ENCODE measurements at places on chromosomes 6 and 20.

DNA sequence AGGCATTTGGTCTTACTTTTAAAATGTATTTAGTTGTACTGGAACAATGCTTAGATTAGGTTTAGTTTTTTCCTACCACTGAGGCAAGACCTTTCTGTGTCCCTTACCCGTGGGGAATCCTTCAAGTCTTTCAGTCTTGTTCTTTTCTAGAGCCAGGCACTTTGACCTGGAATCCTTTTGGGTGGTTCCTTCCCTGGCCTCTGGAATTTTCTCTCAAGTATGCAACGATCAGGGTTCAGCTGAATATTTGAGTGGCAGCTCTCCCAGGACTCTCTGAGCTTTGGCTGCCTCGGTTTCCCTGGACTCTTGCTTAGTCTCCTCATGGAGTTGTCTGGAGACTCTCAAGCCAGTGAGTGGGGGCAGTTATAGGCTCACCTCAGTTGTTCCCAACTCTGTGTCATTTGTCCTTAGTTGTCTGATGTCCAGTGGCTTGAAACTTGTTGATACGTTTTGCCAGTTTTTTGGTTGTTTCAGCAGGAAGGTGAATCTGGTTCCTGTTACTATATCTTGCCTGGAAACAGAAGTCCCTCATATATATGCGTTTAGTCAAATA, 118.1 kb downstream of the QKI start:
- no peak for DNase-seq

DNA sequence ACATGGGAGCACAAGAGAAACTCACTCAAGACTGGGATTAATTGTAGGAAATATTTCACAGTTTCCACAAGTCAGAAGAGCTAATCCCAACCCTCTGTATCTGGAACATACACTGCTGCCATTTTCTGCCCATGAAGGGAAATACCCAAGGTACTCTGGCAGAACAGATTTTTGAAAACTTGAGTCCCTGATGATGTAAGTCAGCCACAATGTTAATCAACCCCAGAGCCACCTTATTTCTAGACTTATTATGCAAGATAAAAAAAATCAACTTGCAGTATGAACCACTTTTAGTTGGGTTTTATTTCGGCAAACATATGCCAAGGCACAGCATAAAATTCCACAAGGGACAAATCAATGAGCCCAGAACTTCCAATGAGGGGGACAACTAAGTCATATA, 141.5 kb downstream of the LY86 start:
- no peak for DNase-seq

DNA sequence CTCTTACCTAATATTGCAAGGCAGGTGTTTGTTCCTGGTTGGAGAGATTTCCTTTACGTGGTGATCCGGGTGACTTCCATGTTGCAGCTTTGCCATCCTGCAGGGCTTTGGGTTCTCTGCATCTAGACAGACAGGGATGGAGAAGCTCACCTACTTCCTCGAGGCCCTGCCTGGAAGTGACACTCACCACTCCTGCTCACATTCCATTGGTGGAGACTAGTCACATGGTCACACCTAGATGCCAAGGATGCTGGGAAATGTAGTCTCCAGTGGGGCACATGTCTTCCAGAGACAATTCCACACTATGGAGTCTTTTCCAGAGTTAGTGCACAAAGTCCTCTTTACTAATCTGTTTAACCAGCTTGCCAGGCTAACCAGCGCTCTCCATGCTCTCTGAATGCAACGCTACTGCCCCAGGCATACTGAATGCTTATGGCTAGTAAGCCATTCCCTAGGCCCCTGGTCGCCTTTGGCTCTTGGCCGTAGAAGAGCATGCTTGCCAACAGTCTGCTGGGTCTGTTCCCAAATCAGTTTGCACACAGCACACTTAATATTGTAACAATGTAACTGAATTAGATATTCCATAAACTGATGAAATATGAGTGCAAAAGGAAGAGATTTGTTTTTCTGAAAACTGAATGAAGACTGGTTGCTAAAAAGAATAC, 6.7 kb upstream of the KCNK15 start:
- no peak for DNase-seq

- no peak for DNase-seq
Measured at GRCh38 chr6:112831022-112831421, 483.9 kb downstream of the RFPL4B start.

GRCh38 chr6:37819802-37820717, 533 bp downstream of the ZFAND3 start:
- DNase-seq = peak; percentile 62

DNA sequence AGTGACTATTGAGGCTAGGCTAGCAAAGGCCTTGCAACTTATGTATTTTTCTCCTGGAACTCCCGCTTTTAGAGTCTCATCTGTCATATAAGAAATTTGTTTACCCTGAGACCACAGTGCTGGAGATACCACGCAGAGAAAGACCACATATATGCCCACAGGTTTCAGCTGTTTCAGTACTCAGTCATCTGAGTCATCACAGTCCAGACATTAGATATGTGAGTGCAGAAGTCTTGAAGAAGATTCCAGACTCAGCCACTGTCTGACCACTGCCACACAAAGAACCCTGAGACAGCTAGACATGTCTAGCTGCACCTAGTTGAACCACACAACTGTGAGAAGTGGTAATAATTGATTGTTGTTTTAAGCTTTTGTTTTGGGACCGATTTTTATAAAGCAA, 648.3 kb downstream of the EPM2A start:
- no peak for DNase-seq

DNA sequence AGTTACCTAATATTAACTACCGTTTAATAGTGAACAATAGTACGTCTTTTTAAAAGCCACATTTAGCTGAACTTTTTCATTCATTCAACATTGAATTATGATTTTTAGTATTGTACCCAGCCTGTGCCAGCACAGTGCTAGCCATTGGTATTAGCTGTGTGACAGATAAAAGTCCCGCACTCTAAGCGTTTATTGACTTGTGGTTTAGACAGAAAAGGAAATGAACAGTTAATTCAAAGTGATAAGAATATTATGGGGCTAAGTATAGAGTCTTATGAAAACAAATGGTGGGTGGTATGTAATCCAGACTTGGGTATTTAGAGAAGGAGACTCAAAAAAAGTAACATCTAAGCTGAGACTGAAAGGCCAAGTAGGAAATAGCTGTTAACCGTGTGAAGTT, 202.3 kb downstream of the RPS12 start:
- DNase-seq = no peak

DNA sequence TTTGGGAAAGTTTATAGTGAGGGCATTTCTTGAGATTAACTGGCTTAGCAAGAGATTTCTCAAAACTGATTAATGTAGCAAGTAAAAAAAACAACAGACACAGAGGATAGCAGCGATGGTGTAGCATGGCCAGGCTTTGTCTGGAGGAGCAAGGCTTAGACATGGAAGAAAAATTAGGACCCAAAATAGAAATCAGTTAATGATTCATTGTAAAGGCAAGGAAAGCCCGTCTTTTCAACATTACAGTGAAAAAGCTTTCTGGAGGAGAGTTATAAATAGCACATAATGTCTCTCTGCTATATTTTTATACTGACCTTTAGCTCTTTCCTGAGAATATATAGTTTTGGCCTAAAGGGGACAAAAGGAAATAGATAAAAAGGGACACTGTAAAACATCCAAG, 45.1 kb downstream of the FNDC1 start:
- no peak for DNase-seq

- DNase-seq = no peak
Measured at GRCh38 chr6:144718431-144718830, 433.3 kb downstream of the UTRN start.

DNA sequence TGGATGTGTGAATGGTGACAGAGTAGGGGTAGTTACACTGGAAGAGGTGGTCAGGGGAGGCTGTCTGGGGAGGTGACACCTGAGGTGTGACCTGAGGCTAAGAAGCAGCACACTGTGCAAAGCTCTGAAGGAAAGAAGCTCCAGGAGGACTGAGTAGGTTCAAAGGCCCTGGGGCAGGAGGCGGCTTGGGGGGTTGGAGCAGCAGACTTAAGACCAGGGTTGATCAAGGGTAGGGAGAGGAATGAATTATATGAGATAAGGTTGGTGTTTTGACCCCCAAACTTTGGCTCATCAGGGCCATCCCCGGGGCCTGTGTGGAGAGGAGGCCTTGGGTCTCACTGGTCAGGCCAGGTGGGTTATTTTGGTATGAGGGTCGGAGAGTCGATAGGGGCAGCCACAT, 166.1 kb downstream of the GRM4 start:
- no peak for DNase-seq

DNA sequence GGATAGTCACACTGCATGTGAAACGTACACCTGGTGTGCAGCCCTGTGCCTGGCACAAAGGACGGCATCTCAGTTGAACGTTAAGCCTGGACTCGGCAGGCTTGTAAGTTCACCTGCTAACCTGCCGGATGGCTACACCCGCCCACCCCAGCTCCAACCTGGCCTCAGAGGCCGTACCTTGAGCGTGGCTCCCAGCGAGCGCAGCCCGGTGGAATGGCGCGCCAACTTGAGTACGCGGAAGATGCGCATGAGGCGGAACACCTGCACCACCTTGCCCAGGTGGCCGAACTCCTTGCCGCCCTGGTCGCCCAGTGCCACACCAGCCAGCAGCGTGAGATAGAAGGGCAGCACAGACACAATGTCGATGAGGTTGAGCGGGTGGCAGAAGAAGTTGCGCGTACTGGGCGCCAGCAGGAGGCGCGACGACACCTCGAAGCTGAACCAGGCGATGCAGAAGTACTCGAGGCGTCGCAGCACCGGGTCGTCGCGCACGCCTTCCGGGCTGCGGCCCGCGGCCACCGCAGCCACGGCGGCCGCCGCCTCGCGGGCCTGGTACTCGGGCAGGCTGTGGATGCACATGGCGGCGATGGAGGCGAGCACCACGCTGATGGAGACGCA, 3.3 kb downstream of the KCNS1 start:
- DNase-seq = no peak

GRCh38 chr6:100228437-100228833, 234.4 kb upstream of the MCHR2 start:
- no peak for DNase-seq

DNA sequence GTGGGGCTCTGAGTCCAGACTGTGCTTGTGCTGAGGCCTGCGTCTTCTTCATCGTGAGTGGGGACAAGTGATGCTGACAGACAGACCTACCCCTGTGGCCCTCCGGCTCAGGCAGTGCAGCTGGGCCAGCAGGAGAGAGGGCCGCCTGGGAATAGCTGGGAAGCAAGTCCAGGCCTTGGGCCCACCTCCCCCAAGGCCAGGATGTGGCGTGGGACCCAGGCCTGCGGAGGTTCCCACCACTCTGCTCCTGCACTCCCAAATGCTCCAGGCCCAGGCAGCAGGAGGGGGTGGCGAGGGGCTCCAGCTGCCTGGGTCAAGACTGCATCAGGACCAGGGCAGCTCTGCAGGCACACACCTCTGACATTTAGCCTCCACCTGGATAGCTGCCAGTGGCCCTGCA, 38.3 kb downstream of the DAAM2 start:
- no peak for DNase-seq

- no peak for DNase-seq
Measured at GRCh38 chr20:46509523-46509922, 3.8 kb downstream of the ZNF334 start.

DNA sequence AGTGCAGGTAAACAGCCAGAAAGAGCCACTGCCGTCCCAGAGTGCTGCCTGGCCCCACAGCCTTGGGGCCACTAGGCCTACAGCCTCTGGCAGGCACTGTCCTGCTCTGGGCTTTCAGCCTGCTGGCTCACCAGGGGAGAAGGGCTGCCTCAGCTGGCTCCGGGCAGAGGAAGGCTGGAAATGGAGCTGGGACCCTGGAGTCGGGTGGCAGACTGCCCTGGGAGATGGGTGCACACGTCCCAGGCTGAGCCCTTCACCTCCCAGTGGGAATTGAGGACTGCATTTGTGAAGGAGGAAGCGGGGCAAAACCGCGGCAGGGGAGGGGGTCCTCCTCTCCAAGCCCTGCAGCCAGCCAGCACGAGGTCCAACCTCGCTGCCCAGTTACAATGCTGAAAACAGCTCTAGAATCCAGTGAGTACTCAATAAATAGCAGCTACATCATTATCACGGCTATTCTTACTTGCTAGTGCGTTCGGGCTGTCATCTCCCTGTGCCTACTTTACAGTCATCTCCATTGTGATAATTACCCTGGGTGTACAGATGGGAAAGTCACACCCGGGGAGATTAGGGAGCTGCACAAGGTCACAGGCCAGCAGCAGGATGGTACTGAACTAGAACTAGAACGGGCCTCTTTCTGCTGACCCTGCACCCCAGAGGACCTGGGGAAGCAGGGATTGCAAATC, 13.1 kb downstream of the ACSS1 start:
- no peak for DNase-seq

- no peak for DNase-seq
Measured at GRCh38 chr6:3233904-3234303, 6.5 kb upstream of the TUBB2B start.

- DNase-seq = no peak
Measured at GRCh38 chr6:154458565-154459470, 51.7 kb downstream of the CNKSR3 start.

- DNase-seq = no peak
Measured at GRCh38 chr6:19368511-19368910, 468.7 kb upstream of the ID4 start.

DNA sequence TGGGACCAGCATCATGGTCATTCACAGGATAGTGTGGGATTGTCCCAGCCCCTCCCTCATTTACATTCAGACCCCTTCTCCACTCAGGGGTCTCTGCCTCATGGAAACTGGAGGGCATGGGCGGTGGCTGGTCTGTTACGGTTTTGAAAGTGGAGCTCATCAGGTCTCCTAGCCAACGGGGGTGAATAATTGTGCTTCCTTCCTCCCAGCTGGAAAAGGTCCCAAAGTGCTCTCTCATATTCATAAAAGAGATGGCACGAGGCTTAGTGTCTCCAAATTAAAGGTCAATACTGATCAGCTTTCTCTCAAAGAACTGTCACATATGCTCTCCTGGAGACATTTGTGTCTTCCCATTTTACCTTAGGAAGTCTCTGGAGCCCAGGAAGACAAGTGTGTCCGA, 19.9 kb downstream of the JARID2 start:
- DNase-seq = no peak

- DNase-seq = no peak
Measured at GRCh38 chr6:126475449-126475848, 135.5 kb downstream of the CENPW start.

DNA sequence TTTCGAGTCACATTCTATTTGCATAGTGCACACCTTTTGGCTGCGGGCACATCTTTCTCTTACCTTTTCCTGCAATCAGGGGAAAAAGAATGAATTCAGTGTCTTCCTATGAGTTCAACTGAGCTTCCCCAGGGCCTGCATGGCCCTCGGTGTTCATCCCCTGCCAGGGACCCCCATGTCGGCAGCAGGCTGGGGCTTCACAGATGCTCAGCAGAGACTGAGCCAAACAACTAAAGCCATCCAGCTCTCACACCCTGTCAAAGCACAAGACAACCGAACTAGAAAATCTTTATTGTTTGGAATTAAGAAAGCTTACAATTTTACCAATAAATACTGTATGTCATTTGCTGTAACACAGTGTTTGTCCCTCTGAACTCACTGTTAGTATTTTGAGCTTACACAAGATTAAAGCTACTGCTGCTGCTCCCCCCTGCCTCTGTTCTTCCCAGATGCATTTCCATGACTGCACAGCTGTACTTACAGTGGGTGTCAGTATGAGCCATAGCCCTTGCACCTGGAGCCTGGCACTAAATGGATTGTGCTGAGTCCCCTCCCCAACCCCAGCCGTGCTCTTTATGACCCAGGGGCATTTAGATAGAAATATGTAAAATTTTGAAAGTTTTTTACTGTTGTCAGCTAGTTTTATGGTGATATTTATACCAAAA, 205.8 kb downstream of the TMEM242 start:
- DNase-seq = no peak
